ENCODE measurements at places on chromosomes 2 and 18.

- DNase-seq: peak; percentile 87
These were observed 58.3 kb upstream of the MAPRE3 start for GRCh38 chr2:26911911-26912861.

GRCh38 chr2:64212346-64212745, 68.1 kb upstream of the PELI1 start:
- DNase-seq: no peak

DNA sequence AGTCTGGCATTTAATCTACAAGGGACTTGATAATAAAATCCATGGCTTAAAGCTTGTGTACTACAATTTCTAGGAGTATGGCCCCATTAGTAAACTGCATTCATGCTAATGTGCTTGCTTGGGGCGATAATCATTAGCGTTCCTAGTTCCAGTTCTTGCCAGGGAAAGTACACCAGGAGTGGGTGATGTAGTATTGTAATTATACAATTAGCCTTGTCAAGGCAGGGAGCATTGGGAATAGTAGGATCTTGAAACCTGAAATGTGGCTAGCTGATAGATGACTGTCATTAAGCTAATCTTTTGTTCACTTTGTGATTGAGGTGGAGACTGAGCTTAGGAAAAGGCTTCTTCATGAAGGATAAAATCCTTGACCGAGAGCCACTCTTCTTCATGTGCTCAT, 989.2 kb downstream of the CPS1 start:
- no peak for DNase-seq

GRCh38 chr18:23209031-23209430, 73.7 kb downstream of the CABLES1 start:
- no peak for DNase-seq

- DNase-seq: no peak
These were observed 342.9 kb downstream of the TSN start for GRCh38 chr2:122098306-122098705.

- DNase-seq: peak; percentile 21
These were observed 91.7 kb upstream of the EPC2 start for GRCh38 chr2:148552675-148553331.

GRCh38 chr18:36406805-36407204, 109.3 kb downstream of the FHOD3 start:
- no peak for DNase-seq

GRCh38 chr18:1526991-1527390, 622.3 kb downstream of the ADCYAP1 start:
- DNase-seq: no peak

- DNase-seq: no peak
These were observed 79.6 kb downstream of the PXDN start for GRCh38 chr2:1664698-1665097.

GRCh38 chr2:114128263-114128662, 238.4 kb downstream of the ACTR3 start:
- DNase-seq: no peak

DNA sequence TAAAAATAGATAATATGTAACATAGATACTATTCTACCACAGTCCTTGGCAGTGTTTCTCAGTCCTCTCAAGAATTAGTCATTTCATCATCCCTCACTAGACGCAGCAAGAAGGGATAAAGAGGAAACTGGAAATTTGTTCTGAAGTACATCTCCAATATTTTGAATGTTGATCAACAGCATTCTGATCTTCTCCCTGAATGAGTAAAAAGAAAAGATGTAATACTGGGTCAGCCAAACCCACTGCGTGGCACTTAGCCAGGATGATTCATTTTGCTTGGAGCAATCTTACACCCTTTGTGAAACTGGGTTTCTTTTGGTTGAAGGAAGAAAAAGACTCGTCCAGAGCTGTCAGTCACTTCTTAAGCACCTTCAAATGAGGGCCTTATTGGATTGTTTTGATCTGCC, 54.1 kb downstream of the TAF1B start:
- DNase-seq: peak; percentile 14

- no peak for DNase-seq
These were observed 21.9 kb downstream of the PIGN start for GRCh38 chr18:62164855-62165487.

DNA sequence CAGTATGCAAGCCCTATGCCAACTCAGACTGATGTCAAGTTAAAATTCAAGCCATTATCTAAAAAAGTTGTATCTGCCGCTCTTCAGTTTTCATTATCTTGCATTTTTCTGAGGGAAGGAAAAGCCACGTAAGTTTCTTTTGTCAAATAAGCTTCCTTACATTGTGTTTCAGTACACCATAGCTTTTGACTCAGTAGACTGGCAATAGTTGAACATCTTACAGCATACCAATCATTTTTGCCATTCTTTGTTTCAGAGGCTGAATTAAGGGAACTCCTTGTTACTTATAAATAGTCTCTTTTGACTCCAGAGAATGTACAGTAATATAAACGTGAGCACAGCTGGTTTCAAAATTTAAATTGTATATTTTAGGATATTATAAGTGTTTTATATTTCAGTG, 120.6 kb downstream of the EHBP1 start:
- DNase-seq: no peak

DNA sequence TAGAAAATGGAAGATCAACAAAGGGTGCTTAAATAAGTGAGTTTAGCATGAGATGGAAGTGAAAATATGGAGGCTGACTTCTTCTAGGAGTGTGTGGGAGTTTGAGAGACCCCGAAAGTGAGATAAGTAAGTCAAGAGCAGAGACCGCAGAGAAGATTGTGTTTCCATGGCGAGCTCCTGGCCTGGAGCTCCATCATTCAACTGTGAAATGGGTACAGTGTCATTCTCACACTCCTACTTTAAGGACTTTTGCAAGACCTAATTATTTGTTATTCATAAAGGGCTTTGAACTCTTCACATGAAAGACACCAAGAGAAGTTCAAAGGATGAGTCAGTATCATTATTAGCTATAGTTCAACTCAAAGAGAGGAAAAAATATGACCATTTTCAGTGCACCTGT, 134.2 kb upstream of the PIK3C3 start:
- DNase-seq: no peak
